Stimulated activated CD8-positive, alpha-beta memory T cell treated with anti-CD3 and anti-CD28 coated beads, Interleukin-2, amount 100 ng/mL, for 48 hours (primary cell): ENCODE measurements at places on chromosomes 11 and 22.

- no peak for DNase-seq
These were observed 3.3 kb upstream of the WNT7B start for GRCh38 chr22:45980268-45980570.

DNA sequence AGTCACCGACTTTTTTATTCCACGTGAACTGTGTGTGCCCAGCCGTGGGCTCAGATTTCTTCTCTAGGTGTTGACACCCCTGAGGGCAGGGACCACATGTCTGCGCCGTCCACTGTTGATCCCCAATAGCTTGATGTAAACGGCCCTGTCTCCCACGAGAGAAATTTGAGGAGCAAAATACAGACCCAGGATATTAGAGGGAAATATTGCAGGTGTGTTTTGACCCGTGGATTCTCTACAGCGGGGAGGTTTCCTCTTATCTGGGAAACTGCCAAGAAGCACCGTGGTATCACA lies 437.5 kb downstream of the TBC1D22A start:
- DNase-seq, result no peak

DNA sequence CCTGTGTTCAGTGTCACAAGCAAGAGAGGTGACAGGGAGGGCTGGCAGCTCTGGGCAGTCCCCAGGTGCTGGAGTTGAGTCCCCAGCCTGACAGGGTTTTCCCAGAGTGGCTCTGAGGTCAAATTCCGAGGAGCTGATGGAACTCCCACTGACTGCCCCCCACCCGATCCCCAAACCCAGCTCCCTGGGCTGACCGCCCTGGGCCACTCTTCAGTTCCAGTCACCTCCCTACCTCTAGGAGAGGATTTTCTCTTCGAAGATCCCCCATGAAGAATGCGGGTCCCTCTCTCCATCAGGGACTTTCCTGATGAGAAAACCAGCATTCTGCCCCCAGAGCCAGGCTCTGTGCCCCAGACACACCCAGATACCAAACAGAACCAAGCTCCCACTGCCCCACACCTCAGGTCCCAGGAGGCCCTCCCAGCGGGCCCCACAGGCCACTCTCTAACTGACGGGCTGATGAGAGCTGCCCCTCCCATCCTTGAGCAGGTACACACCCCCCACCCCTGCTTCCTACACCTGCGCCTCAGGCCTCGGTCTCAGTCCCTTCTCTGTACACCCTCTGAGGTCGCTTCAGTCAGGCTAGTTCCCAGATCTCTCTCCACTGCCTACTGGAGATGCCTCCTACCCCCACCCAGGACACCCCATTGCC lies 12.1 kb upstream of the RAC2 start:
- DNase-seq, result no peak

DNA sequence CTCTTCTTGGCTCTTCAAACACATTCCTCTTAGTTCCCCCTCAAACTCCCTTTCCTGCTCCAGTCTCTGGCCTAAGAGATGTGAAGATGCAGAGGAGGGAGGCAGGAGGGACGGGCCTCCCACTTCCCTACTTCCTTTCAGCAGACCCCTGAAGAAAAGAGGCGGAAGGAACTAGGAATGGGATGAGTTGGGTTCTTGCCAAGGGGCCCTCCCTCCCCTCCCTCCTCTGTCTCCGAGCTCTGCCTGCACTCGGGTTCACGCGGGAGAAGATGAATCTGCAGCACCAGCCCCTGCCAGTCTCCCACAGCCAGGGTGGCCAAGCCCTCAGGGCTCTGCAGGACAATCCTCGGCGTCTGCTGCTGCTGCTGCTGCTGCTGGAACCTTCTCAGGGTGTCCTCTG lies 24.3 kb upstream of the PKNOX2 start:
- DNase-seq, result no peak

- no peak for DNase-seq
These were observed 273.5 kb downstream of the ST3GAL4 start for GRCh38 chr11:126628790-126629621.

GRCh38 chr11:48073031-48073861 lies 92.9 kb downstream of the PTPRJ start:
- no peak for DNase-seq

GRCh38 chr11:103631841-103632240 lies 404.6 kb upstream of the DDI1 start:
- DNase-seq, result no peak

GRCh38 chr22:39241794-39242594 lies 2.8 kb downstream of the PDGFB start:
- no peak for DNase-seq

DNA sequence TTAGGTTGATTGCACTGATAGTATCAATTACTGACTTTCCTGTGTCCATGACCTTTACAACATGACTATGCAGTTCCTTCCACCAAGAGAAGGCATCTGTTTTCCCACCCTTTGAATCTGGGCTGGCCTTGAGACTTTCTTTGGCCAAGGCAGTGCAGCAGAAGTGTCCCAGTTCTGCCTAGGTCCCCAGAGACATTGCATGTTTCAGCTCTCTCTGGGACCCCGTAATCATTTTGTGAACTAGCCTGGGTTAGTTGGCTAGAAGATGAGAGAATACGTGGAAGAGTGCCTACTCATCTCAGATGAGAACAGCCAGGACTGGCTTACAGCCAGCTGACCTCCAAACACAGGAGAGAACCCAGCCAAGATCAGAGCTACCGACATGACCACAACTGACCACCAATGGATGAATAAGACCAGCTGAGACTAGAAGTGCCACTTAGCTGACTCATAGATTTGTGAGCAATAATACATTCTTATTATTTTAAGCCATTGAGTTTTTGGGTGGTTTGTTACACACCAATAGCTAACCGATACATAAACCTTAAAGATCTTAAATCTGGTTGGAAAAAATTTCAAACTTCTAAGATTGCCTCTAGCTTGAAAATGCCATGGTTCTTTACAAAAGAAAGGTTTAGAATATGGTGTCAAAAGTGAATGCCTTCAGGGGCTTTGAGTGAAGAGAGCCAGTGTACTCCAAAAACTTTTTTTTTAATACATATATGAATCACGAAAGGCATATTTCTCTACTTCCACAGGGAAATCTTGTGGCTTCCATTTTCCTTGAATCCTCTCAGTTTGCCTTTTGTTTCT lies 145.2 kb downstream of the FBXO7 start:
- DNase-seq, result no peak

DNA sequence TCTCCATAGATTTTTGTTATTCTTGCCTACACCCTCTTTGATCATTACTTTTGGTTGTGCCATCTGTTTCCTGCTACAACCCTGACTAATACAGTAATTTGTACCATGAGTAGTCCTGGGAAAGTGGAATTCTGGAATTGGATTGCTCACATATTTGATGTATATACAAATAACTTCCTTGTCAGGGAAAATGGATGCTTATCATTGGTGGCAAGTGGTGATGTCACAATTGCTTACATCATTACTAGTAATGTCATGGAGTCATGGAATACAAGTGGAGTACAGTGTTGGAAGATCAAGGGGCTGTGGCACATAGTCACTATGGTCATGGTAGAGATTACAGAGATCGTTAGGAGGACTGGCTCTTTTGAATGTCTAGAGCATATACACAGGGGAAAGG lies 24.4 kb downstream of the AASDHPPT start:
- DNase-seq, result no peak

DNA sequence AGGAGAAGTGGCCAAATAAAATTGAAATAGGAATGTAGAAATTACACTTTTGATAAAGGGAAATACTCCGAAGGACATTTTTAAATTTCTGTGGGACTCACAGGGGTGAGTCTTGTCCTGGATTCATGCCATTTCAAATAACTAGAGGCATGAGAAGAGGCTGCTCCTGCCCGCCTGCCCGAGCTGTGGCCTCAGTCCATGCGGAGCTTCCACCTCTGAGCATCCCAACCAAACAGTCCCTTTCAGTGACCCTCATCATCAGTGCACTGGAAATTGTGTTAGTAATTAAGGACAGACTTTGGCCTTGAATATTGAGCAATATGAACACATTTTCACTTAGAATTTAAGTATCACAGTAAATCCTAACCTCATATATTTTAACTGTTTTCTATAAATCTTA lies 25.6 kb downstream of the GRIA4 start:
- no peak for DNase-seq

GRCh38 chr11:66366844-66367477 lies 4.6 kb downstream of the SLC29A2 start:
- DNase-seq, result no peak
